ENCODE measurements at places on chromosomes 4 and X. TPM values are rescaled to one million over a fixed set of nuclear protein-coding genes. Genes with fewer than 3 reads are reported as not detected.

The UNC5C gene
- total RNA-seq: not detected

The TLR10 gene
- not detected for total RNA-seq

The SHROOM2 gene
- 0.17 TPM for total RNA-seq

The TREX2 gene
- 2.0 TPM for total RNA-seq

GRCh38 chrX:124282580-124282979 is 49.9 kb upstream of the TEX13D start:
- H3K4me1 ChIP-seq: no peaks in the 10 kb centered on the region
- no peak overlapping the region for H3K27ac ChIP-seq
- H3K27me3 ChIP-seq: no peaks in the 10 kb centered on the region
- no peak overlapping the region for H3K4me3 ChIP-seq

GRCh38 chr4:6425336-6425735 is 47.1 kb downstream of the PPP2R2C start:
- H3K36me3 ChIP-seq: no peaks in the 10 kb centered on the region
- H3K4me3 ChIP-seq: no peak overlapping the region
- no peaks in the 10 kb centered on the region for H3K4me1 ChIP-seq
- H3K27me3 ChIP-seq: no peaks in the 10 kb centered on the region
- no peak for DNase-seq
- no peak overlapping the region for H3K27ac ChIP-seq

GRCh38 chrX:48753708-48754228 is 7.8 kb upstream of the GLOD5 start:
- 0 out of 2 replicates have a peak overlapping the region, but pooled peaks have one; percentile 23 for H3K27ac ChIP-seq
- no peaks in the 10 kb centered on the region for H3K4me1 ChIP-seq
- H3K27me3 ChIP-seq: no peaks in the 10 kb centered on the region

GRCh38 chr4:153684971-153685371 is 891 bp downstream of the TLR2 start:
- H3K4me1 ChIP-seq: no peaks in the 10 kb centered on the region
- no peaks in the 10 kb centered on the region for H3K36me3 ChIP-seq
- peak overlapping the region; percentile 69 for H3K4me3 ChIP-seq
- no peak for DNase-seq
- no peaks in the 10 kb centered on the region for H3K27me3 ChIP-seq
- H3K27ac ChIP-seq: no peak overlapping the region

The CSAG1 gene
- total RNA-seq: 33.2 TPM

The TKTL2 gene
- not detected for total RNA-seq

All from PC-9 (cell line).